ENCODE measurements at places on chromosomes 1 and 21. TPM values are rescaled to one million over a fixed set of nuclear protein-coding genes. Genes with fewer than 3 reads are reported as not detected.

VCAM1 gene
- not detected for total RNA-seq

NR1I3 gene
- total RNA-seq = not detected

HTR6 gene
- 0.33 TPM for total RNA-seq

FCAMR gene
- not detected for total RNA-seq

S100A14 gene
- not detected for total RNA-seq
